ENCODE measurements at places on chromosomes 12 and 14.

DNA sequence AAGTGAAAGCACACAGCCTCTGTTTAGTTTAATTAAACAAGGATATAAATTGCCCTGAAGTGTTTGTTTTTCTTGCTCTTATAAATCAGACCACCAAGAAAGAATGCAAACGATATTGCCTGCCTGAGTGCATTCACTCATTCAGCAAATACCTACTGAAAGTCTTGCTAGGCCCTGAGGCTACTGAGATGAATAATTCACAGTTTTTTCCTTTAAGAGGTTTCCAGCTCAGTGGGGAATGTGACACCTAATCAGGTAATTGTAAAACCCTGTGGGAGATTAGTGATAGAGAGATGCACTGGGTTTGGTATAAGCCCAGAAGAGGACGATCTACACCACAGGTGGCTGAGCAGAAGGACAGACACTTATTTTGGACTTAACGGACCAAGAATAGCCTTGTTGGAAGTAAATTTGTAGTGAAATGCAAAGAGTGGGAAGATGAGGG is 151.4 kb downstream of the SLC35F4 start:
- DNase-seq, result no peak

DNA sequence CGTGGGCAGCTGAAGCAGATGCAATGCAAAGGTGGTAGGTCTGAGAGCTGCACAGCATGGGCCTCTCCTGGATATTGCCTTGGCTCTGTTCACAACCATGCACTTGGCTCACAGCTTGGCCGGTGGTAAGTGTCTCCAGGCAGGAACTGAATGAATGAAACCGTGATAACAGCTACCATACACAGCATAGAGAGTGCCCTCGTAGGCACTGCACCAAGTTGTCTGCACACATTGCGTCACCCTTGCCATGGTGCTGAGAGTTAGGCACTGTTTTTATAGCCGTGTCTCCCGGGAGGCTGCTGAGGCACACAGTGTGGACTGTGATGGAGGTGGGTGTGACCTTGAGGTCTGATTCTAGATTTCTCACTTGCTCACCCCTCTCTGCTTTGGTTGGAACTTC is 157.6 kb upstream of the VASH1 start:
- no peak for DNase-seq

GRCh38 chr14:77151245-77151644 is 9.7 kb upstream of the ZDHHC22 start:
- DNase-seq, result no peak

DNA sequence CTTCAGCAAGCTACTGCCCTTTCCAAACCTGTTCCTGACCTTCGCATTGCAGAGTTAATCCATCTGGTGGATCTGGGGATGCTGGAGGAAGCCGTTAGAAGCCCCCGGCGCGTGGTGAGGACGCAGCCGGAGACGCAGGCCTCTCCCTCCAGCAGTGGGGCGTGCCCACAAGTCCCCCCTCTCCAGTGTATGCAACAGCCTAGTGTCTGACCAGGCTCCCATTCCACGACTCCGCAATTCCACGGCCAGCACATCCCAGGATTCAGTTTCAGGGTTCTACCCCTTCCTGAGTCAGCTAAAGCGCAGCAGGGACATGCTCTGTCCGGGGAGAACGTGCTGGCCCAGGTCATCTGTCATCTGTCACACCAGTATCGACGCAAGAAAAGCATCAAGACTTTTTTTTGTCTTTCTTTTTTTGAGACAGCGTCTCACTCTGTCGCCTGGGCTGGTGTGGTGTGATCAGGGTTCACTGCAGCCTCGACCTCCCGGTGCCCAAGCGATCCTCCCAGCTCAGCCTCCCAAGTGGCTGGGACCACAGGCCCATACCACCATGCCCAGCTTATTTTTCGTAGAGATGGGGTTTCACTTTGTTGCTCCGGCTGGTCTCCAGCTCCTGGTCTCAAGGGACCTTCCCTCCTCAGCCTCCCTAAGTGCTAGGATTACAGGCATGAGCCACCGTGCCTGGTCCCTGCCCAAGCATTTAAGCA is 8.0 kb upstream of the DYNC1H1 start:
- no peak for DNase-seq

- DNase-seq, result no peak
Observed at GRCh38 chr12:120463712-120464111, 5.8 kb downstream of the SRSF9 start.

GRCh38 chr14:92385561-92385960 is 62.6 kb downstream of the SLC24A4 start:
- no peak for DNase-seq

- no peak for DNase-seq
Observed at GRCh38 chr14:97945631-97946030, 1148.4 kb downstream of the VRK1 start.

GRCh38 chr14:65003394-65003793 is 16.7 kb downstream of the FNTB start:
- no peak for DNase-seq

GRCh38 chr14:74904635-74905503 is 18.2 kb downstream of the RPS6KL1 start:
- DNase-seq, result no peak

GRCh38 chr12:23126794-23127193 is 501.8 kb downstream of the ETNK1 start:
- DNase-seq, result no peak

DNA sequence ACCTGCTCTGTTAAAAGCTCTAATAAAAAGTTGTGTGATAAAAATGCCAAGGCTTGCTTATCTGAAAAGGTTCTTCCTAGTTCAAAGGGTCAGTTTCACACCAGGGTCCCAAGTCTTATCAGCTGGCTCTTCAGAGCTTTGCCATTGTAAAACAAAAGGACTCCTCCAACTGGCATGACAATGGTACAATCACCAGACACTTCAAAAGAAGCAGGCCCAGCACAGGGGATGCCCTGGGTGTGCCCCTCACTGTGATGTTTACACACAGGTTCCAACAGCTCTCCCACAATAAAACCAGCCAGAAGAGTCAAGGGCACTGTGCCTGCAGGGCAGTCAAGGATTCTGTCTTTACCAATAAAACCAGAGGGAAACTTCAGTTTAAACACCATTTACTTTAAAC is 78.7 kb downstream of the PRICKLE1 start:
- no peak for DNase-seq

DNA sequence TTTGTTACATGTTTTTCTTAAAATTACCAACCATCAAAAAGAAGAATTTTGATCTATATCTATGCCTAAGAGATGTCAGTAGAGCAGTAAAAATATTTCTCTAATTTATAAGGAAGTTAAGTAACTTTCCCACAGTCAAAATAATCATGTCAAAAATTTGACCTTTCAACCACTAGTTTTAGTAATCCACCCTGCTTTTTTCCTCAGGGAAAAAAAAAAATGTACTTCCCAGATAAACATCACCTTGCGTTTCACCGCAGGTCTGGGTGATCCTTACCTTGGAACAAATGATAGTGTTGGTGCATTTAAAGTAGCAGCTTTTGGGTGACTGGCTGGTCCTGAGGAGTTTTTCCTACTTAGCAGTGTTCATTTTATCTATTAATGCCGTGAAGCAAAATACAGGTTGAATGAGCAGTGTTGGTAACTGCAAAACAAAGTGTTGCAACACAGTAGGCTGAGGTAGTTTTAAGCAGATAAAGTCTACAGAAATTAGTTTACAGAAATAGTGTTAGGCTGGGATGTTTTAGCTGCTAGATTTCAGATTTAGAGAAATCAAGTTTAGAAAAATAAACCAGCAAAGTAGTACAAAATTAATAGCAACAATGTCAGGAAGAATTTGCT is 137.2 kb upstream of the DNM1L start:
- no peak for DNase-seq

DNA sequence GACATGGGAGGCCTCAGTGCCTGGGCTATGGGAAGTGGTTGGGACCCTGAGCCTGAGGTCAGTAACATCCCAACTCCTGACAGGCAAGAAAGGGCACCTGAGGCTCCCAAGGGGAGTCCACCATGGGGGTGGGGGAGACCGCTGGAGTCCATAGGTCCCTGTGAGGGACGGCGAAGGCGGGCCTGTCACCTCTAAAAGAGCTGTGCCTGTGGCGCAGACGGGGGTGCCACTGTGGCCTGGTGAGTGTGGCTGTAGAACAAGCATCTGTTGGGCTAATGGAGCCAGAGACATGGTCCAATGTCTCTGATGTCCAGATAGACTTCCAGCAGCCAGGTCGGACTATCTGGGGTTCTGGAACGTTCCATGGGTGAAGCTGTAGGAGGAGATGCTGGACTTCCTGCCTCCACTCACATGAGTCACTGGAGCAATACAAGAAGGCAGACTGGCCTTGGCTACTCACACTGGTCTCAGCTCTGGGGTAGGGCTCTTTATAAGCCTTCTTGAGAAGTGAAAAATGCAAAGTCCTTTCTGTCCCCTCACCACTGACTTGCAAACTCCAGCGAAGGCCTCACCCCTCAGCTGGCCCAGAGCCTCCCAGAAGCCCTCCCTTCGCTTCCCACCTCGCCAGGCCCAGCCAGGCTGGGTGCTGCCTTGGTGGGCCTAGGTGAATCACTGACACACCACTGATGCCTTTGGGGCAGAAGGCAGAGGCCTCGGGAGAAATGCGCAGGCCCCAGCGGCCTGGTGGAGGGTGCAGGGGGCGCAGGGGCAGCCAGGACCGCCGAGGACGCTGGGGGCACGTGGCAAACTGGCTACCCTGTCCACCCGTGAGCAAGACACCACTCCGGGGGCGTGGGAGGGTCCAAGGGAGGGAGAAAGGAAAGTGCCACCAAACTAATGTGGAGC is 1.1 kb upstream of the TRAF3 start:
- no peak for DNase-seq

GRCh38 chr12:102095677-102096263 is 24.1 kb downstream of the NUP37 start:
- DNase-seq, result no peak

DNA sequence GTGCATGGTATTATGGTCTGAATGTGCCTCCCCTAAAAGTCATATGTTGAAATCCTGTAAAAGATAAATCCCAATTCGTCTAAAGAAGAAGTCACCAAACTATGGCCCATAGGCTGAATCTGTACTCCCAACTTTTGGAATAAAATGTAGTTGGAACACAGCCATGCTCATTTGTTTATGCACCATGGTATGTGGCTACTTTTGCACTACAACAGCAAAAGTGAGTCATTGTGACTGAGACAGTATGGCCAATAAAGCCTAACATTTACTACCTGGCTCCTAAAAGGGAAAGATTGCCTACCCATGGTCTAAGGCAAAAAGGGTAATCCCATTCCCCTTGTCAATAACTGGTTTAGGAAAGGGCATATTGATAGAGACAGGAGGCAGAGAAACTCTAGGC is 101.8 kb downstream of the LRIG3 start:
- no peak for DNase-seq

DNA sequence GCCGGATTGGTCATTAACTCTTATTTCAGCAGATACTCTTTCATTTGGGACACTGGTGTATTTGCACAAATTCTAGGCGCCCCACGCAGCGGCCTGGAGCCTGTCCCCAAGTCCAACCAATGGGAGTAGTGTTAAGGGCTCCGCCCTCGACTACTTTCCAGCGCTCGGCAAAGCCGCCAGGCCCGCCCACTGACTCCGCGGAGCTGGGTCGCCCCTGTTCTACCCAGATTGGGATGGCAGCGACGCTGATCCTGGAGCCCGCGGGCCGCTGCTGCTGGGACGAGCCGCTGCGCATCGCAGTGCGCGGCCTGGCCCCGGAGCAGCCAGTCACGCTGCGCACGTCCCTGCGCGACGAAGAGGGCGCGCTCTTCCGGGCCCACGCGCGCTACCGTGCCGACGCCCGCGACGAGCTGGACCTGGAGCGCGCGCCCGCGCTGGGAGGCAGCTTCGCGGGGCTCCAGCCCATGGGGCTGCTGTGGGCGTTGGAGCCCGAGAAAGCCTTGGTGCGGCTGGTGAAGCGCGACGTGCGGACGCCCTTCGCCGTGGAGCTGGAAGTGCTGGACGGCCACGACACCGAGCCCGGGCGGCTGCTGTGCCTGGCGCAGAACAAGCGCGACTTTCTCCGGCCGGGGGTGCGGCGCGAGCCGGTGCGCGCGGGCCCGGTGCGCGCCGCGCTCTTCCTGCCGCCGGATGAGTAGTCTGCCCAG is at the start of gene ACOT6:
Gene ACOT6, plus strand, starts transcription at position 179 of the 707 bp plus-strand sequence. Its CDS starts 55 bp downstream, at position 234.
- no peak for DNase-seq

DNA sequence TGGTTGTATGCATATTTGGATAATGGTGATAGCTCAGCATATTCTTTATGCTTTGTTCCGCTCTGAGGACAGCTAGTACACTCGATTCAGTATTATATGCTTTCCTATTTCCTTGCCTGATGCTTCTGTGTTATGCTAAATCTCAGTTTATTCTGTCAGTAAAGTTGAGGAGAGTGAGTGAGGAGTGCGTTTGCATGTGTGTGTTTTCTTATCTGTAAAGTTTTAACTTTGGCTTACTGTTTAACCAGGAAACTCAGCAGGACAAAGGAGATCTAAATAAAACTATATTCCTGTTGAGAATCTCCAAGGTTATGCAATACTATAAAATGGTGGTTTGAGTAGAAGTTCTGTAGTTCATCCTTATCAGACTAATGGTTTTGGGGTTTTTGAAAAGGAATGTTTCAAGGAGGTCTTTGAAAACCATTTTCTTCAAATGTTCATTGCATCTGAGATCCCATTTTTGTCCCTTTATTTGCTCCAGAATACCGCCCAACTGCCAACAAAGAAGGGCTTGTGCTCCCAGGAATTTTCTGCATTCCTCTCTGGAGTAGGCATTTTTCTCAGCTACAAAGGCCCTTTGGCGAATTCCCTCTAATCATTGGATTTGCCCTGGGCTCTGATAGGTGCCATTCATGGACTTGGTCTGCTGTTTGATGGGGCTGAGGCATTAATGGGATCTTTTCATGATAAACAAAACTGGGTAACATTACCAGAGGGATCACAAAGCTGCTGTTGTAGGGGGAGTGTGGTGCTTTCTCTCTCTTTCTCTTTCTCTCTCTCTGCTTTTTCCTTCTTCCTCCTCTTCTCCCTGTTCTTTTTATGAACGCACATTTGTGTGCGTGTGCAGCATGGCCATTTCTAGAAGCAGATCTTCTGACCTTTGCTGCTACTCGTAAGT is 71.7 kb downstream of the HMGA2 start:
- DNase-seq, result peak; percentile 41

DNA sequence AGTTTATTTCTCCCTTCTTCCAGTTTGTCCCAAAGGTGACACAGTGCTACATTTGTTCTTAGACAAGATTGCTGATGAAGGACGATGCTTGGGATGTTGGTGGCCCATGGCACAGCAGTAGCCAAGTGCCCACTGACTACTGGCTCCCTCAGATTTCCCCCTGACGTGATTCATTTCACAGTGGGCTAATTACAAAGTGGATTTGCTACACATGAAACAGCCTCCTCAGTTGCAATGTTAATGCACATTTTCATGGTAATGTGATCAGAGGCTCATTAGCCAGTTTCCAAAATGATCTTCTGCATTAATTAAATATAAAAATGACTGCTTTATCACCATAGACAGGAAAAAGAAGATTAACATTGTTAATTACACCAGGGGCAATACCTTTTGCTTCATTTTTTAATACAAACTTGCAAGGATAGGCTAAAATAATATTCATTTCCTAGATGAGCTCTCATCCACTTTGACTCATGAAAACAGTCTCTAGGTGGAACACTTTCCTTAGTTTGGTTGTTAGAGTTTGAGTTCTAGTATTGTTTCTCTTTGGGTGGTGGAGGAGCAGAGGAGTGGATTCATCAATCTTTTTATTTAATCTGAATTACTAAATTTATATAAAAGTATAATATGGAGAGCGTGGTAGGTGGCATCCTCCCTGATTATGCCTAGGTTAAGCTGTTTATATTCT is 250.9 kb downstream of the PDZRN4 start:
- no peak for DNase-seq

All from iPS DF 6.9 (cell line).